ENCODE measurements at places on chromosomes 1 and 21.
A peak's percentile ranks its signal among the peaks of the same experiment; 100 is the strongest.

DNA sequence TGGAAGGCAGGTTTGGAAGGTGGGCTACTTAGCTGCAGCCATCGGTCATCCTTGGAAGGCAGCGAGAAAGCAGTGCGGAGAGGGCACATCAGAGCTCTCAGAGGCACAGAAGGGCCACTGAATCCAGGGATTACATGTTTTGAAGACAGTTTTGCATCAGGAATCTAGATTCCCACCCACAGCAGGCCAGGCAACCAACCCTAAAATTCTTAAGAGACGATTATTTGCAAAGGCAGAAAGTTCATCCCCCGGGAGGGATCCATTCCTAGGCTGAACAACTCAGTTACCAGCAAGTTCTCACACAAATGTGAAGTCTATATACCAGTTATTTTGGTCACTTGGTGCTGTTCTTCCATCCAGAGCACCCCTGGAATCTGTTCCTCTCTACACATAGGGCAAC lies 457.3 kb upstream of the VAMP3 start:
- no peak for DNase-seq

DNA sequence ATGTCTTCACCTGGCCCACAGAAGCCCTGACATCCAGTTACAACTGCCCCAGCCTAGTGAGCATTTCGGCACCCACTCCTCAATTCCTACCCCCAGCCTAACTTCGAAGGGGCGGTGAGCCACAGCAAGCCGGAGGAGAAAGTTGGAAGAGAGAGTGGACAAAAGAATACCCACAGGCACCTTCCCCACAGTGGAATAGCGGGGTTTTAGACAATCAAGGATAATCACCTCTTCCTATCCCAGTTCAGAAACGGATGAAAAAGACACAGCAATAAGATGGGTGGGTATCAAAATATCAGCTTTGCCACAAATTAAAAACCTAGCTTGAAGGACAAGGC lies 1.3 kb upstream of the LSS start:
- no peak for DNase-seq

- DNase-seq: no peak
Observed at GRCh38 chr1:10528066-10529014, 53.6 kb downstream of the PEX14 start.

DNA sequence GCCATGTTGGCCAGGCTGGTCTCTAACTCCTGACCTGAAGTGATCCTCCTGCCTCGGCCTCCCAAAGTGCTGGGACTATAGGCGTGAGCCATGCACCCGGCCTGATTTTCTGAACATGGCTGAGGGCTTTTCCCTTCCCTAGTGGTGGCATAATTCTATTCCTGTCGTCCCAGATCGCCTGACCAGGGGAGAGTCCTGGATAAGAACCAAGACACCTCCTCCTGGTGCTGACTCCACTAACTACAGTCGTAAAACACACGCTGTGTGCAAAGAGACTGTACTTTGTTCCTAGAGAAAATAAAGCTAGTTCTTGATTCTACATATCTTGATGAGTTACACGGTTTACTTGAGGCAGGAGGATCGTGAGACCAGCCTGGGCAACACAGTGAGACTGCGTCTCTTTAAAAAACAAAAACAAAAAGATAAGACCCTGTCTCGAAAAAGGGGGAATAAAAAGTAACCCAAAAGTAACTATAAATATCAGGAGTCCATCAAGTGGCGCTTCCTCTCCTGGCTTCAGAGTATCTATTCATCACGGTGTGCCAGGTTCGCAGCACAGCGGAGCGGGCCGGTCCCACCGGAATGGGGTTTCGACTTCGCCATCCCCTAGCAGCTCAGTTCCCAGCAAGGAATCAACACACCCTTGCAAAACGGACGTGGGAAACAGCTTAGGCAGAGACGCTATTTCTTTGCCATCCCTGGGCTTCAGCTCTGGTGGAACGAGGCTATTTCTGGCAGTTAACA lies 973 bp downstream of the SDF4 start:
- DNase-seq: peak; percentile 49

DNA sequence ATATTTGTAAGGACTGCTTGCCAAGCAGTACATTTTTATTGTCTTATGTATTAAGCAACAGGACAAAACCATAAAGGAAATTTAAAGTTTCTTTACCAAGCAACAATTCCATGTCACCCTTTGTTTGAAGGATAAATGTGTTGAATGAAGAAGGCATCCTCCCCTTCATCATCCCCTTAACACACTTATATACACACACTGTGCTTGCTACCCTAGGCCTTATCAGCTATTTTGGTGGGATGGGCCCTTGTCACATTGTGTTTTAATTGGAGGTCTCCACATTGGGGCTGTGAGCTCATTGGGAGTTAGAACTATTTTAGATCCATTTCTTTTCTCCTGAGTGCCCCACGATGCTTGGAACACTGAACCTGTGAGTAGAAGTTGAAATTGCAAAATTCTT lies 1.9 kb downstream of the VANGL1 start:
- DNase-seq: no peak

DNA sequence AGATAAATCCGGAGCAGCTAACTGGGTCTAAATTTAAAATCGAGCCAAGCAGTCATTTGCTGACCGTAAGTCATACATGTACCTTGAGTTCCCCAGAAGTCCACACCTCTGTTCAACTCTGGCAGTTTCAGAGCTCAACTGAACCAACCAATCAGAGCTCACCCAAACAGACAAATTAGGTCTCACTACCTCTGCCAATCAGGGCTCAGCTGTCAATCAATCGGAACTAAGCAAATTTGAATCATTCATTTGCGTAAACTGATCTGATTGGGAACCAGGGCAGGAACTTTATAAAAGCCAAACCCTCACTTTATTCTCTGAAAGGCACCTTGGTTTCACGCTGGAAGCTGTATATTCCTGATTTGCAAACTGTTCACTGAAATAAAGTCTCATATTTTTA lies 11.2 kb upstream of the ACBD6 start:
- no peak for DNase-seq

DNA sequence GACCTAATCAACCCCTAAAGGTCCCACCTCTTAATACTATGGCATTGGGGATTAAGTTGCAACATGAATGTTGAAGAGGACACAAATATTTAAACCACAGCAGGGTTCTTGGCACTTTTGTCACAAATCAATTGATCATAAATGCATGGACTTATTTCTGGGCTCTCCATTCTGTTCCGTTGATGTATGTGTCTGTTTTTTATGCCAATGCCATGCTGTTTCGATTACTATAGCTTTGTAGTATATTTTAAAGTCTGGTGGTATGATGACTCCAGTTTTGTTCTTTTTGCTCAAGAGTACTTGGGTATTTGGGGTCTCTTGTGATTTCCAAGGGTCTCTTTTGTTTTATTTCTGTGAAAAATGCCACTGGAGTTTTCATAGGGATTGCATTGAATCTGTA lies 34.7 kb upstream of the PLA2G2A start:
- DNase-seq: no peak

DNA sequence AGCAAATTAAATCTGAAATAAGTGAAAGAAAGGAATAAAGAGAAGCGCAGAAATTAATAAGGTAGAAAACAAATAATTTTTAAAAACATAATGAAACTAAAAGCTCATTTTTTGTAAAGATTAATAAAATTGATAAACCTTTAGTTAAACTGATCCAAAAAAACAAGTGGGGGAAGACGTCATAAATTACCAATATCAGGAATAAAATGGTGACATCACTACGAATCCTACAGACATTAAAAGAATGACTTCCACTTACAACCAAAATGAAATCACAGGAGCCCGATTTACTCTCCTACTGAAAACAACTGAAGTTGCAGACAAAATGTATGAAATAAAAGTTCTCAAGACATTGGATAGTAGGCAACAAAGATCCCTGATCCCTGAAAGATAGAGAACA lies 68.1 kb upstream of the IFFO2 start:
- DNase-seq: no peak

- DNase-seq: no peak
Observed at GRCh38 chr1:168112673-168113305, 23.9 kb downstream of the GPR161 start.

GRCh38 chr1:65991694-65992093 lies 199.0 kb downstream of the PDE4B start:
- DNase-seq: no peak

DNA sequence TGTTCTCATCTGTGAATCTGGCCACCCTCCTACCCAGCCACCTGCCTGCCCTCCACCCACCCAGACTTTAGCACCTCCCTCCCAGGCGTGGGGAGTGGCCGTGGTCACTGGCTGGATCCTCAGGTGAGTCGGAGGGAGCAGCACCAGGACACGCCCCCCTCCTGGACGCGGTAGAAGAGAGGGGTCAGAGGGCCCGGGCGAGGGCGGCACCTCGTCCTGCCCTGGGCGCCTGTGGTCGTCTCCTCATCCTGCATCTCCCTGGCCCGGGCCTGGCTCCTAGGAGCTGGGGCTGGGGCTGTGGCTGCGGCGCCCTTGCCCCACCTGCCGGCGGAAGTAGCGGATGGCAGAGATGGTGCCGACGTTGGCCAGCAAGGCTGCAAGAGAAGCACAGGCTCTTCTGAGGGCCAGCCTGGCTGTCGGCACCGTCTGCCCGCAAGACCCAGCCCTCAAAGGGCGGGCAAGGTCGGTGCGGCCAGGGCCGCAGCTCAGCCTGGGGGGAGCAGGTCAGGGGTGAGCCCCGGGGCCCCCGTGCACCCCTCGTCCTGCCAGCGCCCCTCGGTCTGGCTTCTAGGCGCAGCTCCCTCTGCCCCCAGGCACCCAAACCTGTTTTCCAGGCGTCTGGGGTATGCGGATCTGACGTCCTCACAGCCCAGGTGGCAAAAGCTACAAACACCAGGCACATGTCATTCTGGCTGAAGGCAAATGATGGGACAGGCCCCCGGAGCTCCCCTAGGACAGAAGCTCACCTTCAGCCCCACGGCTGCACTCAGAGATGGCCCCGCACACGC lies 5.8 kb downstream of the PERM1 start:
- DNase-seq: peak; percentile 50

DNA sequence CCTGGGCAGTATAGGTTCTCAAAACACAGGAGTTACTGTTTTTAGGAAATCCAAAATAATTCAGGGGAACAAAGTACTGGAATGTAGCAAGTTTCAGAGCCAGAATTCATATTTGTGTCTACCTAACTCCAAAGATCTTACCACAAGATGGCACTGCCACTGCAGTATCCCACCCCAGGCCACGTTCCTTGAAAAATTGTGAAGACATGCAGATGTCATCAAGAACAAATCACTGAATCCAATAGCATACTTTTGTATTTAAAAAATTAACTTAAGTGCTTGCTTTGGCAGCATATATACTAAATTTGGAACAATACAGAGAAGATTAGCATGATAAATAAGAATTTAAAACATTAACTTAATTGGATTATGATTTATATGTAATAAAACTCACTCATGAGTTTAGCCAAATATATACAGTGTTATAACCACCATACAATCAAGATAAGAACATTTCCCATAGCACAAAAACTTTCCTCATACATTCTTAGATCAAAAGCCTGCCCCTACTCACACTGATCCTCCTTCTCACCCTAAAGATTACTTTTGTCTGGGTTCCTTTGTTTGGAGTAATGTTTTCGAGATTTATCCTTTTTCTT lies 209.9 kb downstream of the FAF1 start:
- no peak for DNase-seq

DNA sequence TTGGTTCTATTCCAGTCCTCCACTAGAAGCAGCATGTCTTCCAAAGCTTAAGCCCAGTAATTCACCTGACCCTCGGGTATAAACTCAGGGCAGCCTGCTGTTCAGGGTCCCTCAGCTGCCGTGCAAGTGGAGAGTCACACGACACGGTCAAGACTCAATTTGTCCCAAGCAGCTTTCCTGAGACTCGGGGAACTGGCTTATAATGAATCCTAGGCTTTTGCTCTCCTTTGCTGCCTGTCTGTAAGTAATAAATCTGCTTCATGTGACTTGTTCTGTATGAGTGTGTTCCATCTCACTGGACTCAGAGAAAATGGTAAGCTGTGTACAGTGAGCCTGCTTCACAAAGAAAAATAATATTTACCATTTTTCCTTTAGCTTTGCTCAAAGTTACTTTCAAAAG lies 119.8 kb downstream of the CYYR1 start:
- DNase-seq: no peak

- DNase-seq: no peak
Observed at GRCh38 chr1:87929906-87930305, 601.2 kb downstream of the LMO4 start.

DNA sequence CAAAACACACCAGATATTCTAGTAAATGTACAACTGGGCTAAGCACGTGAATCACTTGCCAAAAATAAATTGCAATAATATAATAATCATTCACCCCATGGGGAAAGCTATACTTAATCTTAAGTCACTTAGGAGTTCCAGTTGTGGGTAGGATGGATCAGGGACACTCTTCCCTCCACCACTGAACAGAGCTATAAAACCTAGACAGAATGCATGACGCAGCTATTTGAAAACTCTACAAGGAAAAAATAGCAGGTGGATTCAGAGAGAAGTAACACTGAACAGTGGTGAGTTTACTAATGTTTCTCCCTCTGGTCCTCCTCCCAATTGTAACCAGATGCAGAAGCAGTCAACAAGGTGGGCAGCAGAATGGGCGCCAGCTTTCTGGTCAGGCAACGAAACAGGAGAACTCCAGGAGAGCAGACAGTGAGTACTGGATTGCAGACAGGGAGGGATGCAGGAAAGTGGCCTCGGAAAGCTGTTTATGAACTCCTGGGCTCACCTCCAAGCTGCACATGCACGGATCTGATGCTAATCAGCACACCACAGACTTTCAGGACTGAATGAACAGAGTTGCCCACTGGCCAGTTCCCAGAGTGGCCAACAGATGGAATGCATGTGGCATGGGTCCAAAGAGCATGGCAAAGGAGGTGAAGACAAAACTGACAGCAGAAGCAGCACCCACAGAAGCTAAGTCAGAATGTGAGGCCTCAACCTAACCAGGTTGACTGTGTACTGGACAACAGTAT lies 41.4 kb downstream of the TARBP1 start:
- no peak for DNase-seq

DNA sequence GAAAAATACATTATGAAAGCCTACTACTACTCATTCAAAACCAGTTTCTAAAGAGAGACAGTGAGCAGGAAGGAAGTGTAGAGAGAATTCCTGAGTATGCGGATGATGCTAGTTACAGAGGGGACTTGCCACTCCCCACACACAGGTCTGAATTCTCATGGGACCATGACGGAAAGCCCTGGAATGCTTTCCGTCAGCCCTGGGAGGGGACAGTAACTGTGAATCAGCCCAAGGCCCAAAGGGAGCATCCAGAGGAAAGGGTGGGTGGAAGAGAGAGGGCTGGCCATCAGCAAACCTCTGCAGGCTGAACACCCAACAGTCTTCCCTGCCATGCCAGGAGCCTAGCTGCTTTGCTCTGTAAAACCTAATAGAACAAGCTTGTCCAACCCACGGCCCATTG lies 36.4 kb downstream of the RCSD1 start:
- no peak for DNase-seq

DNA sequence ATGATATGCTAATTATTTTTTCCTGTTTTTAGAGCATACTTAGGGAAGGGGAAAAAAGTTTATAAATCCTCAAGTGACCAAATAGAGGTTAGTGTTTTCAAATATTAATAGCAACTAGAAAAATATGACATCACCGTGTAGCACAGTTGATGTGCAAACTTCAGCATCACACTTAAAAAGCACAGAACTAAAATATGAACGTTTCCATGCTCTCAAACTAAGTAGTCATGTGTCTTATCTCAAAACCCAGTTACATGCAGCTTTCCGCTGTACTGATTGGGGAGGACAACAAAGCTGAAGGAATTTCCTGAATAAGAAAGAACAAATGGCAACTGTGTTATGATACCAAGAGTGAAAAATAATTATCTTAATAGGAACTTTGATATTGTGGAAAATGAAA lies 903.7 kb downstream of the ADGRL2 start:
- no peak for DNase-seq

- no peak for DNase-seq
Observed at GRCh38 chr1:218165701-218166114, 119.4 kb upstream of the RRP15 start.

- DNase-seq: no peak
Observed at GRCh38 chr1:20344738-20345137, 54.1 kb downstream of the VWA5B1 start.
